ENCODE measurements at places on chromosomes 3 and 15. TPM values are rescaled to one million over a fixed set of nuclear protein-coding genes. Genes with fewer than 3 reads are reported as not detected.

DNA sequence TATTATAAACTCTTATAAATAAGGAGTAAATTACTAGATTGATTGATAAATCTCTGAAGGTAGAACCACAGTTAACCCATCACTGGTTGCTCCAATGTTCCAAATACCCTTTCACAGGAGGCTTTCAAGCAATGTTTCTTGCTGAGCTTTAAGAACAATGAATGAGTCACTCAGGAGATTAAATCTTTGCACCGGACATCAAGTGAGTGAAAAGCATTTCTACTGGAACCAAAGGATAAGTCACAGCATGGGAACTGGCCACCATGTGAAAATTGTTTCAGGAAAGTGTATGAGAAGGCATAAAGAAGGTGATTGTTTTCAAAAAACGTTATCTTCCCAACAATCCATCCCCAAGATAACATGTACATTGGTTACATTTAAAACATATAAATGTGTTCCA, 90.6 kb downstream of the CNTN3 start:
- no peak for DNase-seq
- H3K27ac ChIP-seq = no peak overlapping the region

The ATP8B4 gene
- total RNA-seq = not detected

DNA sequence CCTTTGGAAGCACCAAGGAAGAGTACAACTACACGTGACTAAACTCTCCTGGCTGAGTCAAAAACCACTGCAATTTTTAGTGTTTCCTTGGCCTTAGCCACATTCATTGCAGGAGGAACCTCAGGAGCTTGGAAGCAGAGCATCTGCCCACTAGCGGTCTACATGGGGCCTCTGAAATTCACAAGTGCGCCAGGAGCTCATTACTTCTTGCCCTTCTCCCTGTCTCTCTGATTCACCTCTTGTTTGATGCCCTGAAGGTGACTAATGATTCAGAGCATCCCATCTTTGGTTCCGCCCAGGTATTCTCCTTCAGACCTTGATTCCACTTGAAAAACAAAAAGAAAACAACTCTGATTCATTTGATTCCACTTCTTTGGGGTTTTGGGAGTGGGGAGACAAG, 201.1 kb upstream of the LPP start:
- H3K4me3 ChIP-seq = no peak overlapping the region
- DNase-seq = no peak
- H3K36me3 ChIP-seq = no peaks in the 10 kb centered on the region
- no peak overlapping the region for H3K27ac ChIP-seq
- no peaks in the 10 kb centered on the region for H3K27me3 ChIP-seq

- H3K27ac ChIP-seq = peak overlapping the region; percentile 52
- peak overlapping the region; percentile 76 for H3K4me3 ChIP-seq
- H3K4me1 ChIP-seq = peaks cover 9% of the 10 kb centered on the region
- DNase-seq = no peak
- no peaks in the 10 kb centered on the region for H3K36me3 ChIP-seq
These were observed 10.5 kb upstream of the EIF4A2 start for GRCh38 chr3:186772701-186773417.

- DNase-seq = no peak
- no peaks in the 10 kb centered on the region for H3K27me3 ChIP-seq
- no peak overlapping the region for H3K4me3 ChIP-seq
- H3K4me1 ChIP-seq = peaks cover 78% of the 10 kb centered on the region
These were observed 81.4 kb downstream of the TM4SF4 start for GRCh38 chr3:149555927-149556326.

The CADM2 gene
- total RNA-seq = 1.1 TPM

- no peaks in the 10 kb centered on the region for H3K27me3 ChIP-seq
- H3K27ac ChIP-seq = peak overlapping the region; percentile 86
- peaks cover 2% of the 10 kb centered on the region for H3K36me3 ChIP-seq
- peaks cover 77% of the 10 kb centered on the region for H3K4me1 ChIP-seq
- DNase-seq = no peak
These were observed 619.5 kb upstream of the TBL1XR1 start for GRCh38 chr3:177816667-177817208.
